ENCODE measurements at places on chromosomes 1 and 21. TPM values are rescaled to one million over a fixed set of nuclear protein-coding genes. Genes with fewer than 3 reads are reported as not detected.

Gene CASQ2
- total RNA-seq, result not detected

Gene GPR161
- 11.8 TPM for total RNA-seq

Gene KRTAP13-2
- not detected for total RNA-seq

Gene NBPF15
- total RNA-seq, result 6.7 TPM

Gene FAM167B
- not detected for total RNA-seq
